ENCODE measurements at places on chromosomes 1 and 21. TPM values are rescaled to one million over a fixed set of nuclear protein-coding genes. Genes with fewer than 3 reads are reported as not detected.

PDE9A gene
- 46.3 TPM for total RNA-seq

SETD4 gene
- 64.8 TPM for total RNA-seq

ITLN1 gene
- not detected for total RNA-seq

DNA sequence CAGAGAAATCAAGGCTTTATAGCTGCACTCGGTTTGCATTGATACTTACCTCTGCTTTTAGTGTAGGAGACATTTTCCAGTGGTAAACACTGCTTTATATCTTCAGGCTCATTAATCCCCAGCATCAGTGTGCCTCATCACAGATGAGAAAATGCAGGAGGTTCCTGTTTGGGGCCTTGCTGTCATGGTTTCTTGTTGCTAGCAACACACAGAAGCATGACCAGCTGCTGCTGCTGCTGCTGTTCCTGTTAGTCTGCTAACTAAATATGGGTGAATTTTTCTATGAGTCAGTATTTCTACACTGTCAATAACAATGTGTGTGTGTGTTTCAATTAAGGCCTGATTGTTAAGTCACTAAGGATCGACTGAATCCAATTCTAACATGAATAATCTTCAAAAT lies 85.8 kb upstream of the RGS1 start:
- H3K4me3 ChIP-seq, result no peak overlapping the region
- H3K4me1 ChIP-seq, result no peaks in the 10 kb centered on the region
- no peaks in the 10 kb centered on the region for H3K27me3 ChIP-seq

- H3K36me3 ChIP-seq, result no peaks in the 10 kb centered on the region
- no peak overlapping the region for H3K4me3 ChIP-seq
- no peaks in the 10 kb centered on the region for H3K27me3 ChIP-seq
These were observed 739.3 kb downstream of the ADGRL2 start for GRCh38 chr1:82540006-82540405.

DNA sequence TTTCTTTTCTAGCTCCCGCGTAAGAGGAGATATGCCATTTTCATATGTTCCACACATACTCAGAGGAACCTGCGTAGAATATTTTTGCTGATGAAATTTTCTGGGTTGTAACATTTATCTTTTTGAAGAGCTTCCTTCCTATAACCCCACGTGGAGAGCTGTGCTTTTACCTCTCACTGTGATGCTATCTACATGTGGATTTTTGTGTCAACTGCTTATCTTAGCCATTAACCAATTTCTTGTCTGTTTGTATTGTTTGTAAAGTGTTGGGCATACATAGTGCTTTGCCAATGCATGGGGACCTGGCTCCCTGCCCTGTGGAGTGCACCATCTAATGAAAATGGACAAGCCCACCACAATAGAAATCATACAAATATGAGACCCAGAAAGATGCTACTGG lies 266.1 kb downstream of the TNR start:
- no peak overlapping the region for H3K4me3 ChIP-seq
- no peaks in the 10 kb centered on the region for H3K36me3 ChIP-seq
- H3K4me1 ChIP-seq, result no peaks in the 10 kb centered on the region
- no peak overlapping the region for H3K27ac ChIP-seq
- no peak for DNase-seq
